ENCODE measurements at places on chromosomes 2 and 18.

GRCh38 chr18:44133483-44133882 is 547.2 kb upstream of the SETBP1 start:
- DNase-seq: no peak

GRCh38 chr2:237217995-237218616 is 132.4 kb downstream of the COPS8 start:
- DNase-seq: no peak

DNA sequence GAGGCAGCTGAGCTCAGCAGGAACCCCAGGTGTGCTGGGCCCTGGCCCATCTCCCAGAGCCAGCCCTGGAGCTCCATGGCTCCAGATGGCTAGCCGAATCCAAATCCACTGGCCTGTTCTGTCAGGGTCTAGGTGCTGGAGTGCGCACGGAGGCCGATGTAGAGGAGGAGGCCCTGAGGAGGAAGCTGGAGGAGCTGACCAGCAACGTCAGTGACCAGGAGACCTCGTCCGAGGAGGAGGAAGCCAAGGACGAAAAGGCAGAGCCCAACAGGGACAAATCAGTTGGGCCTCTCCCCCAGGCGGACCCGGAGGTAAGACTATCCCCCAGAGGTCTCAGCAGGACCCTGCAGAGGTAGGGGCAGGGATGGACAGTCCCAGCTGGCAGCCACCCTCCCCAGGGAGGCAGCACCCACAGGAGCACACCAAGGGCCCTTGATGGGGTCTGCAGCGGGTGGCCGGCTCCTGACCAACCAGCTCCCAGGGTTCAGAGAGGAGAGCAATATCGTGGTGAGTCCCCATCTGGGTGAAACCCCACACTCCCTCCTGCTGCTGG is 26.1 kb upstream of the PRLH start:
- no peak for DNase-seq

DNA sequence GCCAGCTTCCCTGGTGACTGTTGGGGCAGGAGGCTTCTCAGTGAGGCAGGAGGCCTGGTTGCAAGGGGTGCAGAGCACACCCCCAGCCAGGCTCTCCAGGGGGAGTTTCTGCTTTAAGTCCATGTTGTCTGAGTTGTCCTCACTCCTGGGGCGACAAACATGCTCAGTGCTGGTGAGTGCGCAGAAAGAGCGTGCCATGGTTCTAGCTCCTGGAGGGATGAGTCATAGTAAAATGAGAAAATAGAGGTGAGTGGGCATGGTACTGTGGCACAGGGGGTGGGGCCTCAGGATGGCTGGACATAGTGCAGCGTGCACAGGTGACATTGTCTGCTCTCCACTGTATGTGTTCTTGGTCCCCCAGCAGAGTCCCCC is 457.2 kb upstream of the HS6ST1 start:
- no peak for DNase-seq

DNA sequence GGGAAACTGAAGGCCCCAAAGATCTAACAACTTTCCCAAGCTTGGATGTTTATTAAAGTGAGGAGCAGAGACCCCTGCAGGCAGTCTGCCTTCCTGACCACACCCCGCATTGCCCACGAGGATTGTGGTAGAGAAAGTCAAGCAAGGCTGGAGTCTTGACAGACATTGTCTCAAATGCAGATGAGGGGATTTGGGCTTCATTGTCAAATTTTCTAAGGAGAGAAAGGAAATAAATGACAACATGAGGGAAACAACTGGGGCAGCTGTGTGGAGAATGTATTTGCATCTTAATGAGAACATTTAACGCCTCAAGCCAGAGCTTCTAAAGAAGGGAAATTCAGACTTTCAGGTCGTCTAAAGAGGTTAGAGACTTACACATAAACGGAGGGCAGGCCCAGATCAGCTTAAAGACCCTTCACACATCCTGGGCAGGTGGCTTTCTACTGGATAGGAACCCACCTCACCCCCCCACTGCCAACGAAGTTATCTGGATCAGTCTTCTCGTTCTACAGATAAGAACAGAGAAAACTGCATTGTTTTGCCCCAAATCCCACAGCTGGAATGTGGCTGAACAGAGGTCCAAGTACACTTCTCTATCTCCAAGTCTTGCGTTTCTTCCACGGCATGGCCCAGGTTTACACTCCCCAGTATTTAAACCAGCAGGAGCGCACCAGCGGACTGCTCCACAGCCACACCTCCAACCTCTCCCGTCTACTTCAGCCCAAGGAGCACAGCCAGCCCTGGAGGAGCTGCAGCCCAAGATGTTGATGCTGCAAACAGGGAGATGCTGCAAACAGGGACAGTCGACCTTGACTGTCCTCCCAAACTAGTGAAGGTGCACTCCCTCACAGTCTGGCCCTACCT is 16.2 kb upstream of the SCG2 start:
- DNase-seq: no peak

DNA sequence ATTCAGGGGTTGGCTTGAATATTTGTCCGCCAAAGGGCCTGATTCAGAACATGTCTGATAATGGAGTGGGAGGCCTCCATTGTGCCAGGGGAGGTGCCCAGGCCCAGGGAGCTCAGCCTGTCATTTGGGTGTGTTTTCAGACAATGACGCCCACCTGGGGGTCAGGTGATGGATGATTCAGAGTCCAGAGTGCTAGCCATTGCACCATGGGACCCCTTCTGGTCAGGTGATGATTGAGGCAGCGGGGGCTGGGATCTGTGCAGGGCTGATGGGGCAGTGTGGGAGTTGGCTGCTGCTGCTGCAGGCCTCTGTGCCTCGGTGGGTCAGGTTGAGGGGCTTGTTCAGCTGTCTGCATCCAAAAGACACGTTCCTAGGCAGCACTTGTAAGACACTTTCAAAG is 8.3 kb upstream of the ARHGEF4 start:
- DNase-seq: no peak

- no peak for DNase-seq
Observed at GRCh38 chr18:43420950-43421349, 143.7 kb upstream of the SYT4 start.

- no peak for DNase-seq
Observed at GRCh38 chr2:223043164-223043941, 8.6 kb upstream of the KCNE4 start.

GRCh38 chr2:206442833-206443734 is at the start of gene ADAM23:
TSS of gene ADAM23 (plus strand) at chr2:206443532. CDS start at chr2:206443867, 335 bp downstream.
- DNase-seq: peak; percentile 8

DNA sequence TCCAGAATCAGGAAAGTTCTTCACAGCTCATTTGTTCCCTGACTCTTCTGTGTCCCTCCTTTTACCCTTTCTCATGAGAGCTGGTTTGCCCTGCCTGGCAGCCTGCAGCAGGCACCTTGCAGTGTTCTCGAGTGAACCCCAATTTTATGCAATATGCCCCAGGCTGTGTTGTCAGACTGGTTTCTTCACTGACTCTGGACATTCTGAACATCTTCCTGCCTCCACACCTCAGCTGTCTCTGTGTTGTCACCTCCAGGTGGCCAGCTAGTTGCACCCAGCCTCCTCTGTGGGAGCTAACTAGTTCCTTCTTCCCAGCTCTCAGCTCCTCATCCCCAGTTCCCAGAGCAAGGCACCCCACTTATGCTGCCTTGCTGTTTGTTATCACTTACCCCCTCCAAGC is 5.5 kb downstream of the SETBP1 start:
- no peak for DNase-seq
